CD14-positive monocyte (primary cell): ENCODE measurements at places on chromosomes 3 and 15. TPM values are rescaled to one million over a fixed set of nuclear protein-coding genes. Genes with fewer than 3 reads are reported as not detected.

The SGO1 gene
- polyA plus RNA-seq: 0.07 TPM

The MNS1 gene
- 0.29 TPM for polyA plus RNA-seq

The RBP2 gene
- not detected in 2 replicates for polyA plus RNA-seq

The BCL2A1 gene
- 277 TPM for polyA plus RNA-seq

The SMCO1 gene
- polyA plus RNA-seq: not detected in 2 replicates

The MAGI1 gene
- polyA plus RNA-seq: not detected

The RTP3 gene
- not detected in 2 replicates for polyA plus RNA-seq

The RHOV gene
- 0.04 and 0.08 TPM in 2 replicates for polyA plus RNA-seq

The CPOX gene
- 4.2 TPM for polyA plus RNA-seq

The MORC1 gene
- polyA plus RNA-seq: not detected in 2 replicates

The CNBP gene
- polyA plus RNA-seq: 271 and 354 TPM in 2 replicates

The SLC2A2 gene
- polyA plus RNA-seq: not detected in 2 replicates

The GPR149 gene
- polyA plus RNA-seq: not detected

The PIF1 gene
- polyA plus RNA-seq: not detected
